ENCODE measurements at places on chromosomes 13 and 19.

- DNase-seq = no peak
Measured at GRCh38 chr19:2983351-2984214, 6.2 kb downstream of the TLE6 start.

- DNase-seq = no peak
Measured at GRCh38 chr13:86282442-86282841, 483.2 kb upstream of the SLITRK6 start.

DNA sequence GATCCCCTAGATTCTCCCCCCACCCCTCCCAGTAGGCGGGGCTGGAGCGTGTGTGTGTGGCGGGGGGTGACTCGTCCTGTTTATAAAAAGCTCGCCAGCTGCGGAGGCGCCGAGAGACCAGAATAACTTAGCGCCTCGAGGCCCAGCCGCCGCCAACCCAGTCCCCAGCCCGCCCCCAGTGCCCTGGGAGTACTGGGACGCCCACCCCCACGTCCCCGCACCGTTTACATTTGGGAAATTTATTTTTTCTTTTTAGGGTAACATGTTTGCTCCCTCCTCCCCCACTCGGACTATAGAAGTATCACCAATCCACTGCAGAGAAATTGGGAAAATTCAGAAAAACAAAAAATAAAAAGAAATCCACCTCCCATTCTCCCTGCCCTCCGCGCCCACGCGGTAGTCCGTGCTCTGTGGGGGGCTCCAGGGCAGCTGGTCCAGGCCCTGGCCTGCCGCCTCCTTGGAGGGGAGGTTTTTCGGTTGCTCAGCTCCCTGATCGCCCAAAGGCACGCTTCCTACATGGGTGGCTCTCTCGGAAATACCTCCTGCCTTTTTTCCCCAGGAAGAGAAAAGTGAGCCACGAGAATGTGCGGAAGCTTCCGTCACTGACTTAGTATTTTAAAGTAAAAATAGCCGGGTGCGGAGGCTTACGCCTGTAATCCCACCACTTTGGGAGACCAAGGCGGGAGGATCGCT lies 1.5 kb upstream of the RAB3A start:
- DNase-seq = no peak

DNA sequence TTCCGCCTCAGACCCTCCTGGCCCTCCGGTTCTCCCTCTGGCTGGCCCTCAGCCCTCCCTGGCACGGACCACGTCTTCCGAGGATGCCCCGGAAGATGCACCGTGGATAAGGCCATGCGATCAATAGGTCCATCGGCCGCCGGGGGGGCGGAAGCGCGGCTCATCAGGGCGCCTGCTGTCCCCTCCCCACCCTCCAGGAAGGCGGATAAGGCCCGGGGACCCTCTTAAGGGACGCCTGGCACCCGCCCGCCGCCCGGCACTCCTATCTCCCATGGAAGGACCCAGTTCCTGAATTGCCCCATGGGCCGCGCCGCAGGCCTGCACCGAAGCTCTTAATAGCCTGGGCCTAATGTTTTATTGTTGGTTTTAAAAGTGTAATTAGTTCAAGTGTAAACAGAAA lies 46.2 kb upstream of the TCF3 start:
- DNase-seq = no peak

GRCh38 chr13:70339738-70340137 lies 231.5 kb upstream of the KLHL1 start:
- DNase-seq = peak; percentile 12

DNA sequence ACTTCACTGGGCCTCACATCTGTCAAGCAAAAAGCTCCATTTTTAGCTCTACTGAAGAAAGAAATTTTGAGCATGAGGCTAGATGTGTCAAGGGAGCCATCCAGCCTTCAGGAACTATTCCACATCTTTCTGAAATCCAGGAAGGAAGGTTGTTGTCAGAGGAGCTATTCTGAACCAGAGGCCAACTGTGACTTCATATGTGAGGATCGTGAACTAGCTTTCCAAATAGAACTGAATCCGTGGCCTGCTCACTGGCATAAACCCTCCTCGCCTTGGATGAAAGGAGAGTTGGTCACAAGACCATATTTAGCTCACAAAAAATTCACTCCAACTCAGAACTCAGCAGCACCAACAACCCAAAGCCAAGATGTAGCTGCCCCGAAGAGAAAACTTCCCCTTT lies 195.8 kb downstream of the FOXO1 start:
- no peak for DNase-seq

DNA sequence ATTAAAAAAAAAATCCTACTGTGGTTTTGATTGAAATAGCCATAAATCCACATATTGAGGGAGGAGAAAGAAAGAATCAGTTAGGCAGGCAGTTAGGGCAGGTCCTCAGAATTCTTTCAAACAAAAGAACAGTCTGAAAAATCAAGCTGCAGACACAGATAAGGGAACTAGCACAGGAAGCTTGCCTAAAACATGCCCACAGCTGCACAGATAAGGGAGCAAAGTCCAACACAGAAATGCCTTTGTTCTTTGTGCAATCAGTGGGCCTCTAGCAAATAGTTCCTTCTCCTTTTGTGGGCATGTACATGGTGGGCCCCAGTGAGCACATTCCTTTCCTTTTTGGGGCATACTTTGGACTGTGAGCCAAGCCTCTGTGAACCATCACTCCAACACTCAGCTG lies 42.7 kb downstream of the UTP14C start:
- no peak for DNase-seq

GRCh38 chr19:1465191-1466016 lies 13.6 kb downstream of the C19orf25 start:
- DNase-seq = no peak

- no peak for DNase-seq
Measured at GRCh38 chr19:29644210-29644609, 21.1 kb upstream of the PLEKHF1 start.

Data from NCI-H2029 treated with DMSO at 0.1 percent for 48 hours (cell line).